ENCODE measurements at places on chromosomes 1 and 21.

GRCh38 chr1:65469126-65469888 lies 48.8 kb downstream of the LEPR start:
- DNase-seq = no peak

DNA sequence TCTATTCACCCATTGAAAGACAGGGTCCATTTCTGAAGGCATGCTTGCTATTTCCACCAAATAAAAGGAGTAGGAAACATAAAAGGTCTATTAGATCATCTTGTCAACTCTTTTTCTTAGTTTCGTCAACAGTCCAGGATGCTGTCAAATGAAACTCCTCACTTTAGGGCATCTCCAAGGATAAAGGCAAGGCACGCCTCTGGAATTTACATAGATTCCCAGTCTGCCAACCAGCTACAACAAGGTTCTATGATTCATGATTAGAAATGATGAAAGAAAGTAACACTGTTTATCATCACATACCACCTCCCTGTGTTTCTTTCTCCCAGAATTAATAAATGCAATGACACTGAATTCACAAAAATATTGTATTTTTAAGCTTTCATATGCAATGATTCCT lies 636.3 kb downstream of the LTN1 start:
- DNase-seq = no peak

- DNase-seq = no peak
Measured at GRCh38 chr1:30901798-30902581, 6.6 kb downstream of the SDC3 start.

- peak; percentile 30 for DNase-seq
Measured at GRCh38 chr1:59272507-59272906, 24.4 kb upstream of the FGGY start.

- peak; percentile 87 for DNase-seq
Measured at GRCh38 chr1:40532844-40533424, 1.5 kb downstream of the ZNF684 start.

DNA sequence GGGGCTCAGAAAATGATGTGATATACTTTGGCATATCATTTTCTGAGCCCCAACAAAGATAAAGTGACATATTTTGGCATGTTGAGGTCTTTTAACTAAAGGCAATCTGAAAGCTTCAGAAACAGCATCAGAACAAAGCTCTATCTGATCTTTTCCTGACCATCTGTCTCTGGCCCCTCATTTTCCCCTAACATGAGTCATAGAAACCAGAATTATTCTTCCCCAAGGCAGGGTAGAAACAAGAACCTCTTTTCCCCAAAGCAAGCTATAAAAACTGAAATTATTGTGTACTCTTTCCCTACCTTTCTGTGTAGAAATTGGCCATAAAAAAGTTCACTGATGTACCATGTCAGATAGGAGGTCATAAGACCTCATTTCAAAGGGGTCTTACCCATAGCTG lies 48.7 kb upstream of the PLA2G4A start:
- no peak for DNase-seq

DNA sequence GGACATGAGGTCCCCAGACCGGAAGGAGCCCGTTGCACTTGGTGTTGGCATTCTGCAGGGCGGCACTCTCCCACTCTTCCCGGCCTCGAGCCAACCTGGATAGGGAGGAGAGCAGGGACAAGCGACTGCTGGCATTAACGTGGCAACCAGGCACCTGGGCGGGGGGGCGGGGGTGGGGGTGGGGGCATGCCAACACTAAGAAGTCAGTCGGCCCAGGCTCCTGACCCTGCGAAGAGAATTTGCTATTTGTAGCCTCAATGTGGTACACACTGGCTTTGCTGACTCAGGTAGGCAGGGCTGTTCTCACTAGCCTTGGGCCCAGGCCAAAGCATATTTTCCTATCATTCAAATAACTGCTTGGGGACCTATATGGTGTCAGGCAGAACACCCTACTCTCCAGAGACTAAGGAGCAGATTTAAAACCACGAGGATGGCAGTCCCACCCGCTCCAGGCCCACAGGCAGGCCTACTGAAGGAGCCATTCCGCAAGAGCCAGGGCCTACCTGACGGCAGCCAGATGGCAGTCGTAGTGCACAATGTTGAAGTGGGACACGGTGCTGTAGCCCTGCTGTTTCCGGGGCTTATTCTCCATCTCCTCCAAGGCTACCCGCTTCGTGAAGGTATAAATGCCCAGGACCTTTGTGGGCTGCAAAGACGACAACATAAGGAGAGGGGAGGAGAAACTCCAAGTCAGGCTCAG lies 123.7 kb downstream of the UBR4 start:
- DNase-seq = no peak

GRCh38 chr1:168032029-168032428 lies 95.2 kb upstream of the MPC2 start:
- DNase-seq = no peak

GRCh38 chr21:33308586-33309490 lies 15.9 kb upstream of the IFNAR1 start:
- DNase-seq = peak; percentile 41

DNA sequence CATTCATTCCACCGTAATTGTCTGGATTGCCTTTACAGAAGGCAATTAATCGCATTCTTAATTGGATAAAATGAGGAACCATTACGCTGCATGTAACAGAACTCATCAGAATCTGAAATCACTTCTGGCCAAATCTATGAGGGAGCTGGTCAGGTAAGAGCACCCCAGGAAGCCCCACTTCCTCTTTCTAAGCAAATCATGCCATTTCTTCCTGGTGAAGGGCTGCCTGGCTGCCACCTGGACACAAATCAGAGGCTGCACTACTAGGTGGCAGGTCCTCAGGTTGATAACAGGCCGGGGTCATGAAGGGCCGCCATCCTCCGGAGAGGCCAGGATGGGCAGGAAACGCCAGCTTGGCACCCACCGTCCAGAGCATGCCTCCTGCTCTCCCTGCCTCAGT lies 73.7 kb downstream of the CAPZB start:
- DNase-seq = no peak

DNA sequence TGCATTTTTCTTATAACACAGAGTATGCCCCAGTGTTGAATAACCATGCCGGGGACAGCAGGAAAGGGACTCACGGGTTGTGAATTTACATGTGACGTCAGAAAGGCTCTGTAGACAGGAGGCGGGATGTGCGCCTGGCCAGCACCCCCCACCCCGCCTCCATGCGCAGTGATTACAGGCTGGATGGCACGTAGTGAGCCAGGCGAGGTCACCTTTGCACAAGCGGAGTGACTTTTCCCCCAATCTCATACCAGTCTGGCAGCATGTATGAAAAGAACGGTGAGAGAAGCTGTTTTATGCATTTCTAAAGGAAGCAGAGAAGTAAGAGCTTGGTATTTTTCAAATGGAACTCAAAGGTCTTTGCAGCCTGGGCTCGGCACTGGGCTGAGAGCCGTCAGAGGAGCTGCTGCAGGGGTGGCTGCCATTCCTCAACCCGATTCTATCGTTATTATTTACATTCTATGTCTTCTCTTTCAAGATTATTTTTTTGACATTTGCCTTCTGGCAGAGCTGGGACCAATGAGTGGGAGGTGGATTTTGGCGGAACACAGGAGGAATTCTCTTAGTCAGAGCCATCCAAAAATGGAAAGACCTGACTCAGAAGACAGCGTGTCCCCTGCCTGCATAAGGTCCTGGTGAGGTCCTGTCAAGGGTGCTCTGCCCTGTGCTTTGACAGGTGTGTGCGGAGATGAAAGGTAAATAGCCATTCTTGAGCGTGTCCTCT lies 115.6 kb upstream of the SLC45A1 start:
- no peak for DNase-seq

- no peak for DNase-seq
Measured at GRCh38 chr1:9388335-9389180, 95.9 kb downstream of the SPSB1 start.

GRCh38 chr1:206021626-206022365 lies 1.9 kb downstream of the CTSE start:
- no peak for DNase-seq
